ENCODE measurements at places on chromosomes 4 and X.

- no peak for DNase-seq
These were observed 22.4 kb downstream of the STK26 start for GRCh38 chrX:132045456-132045855.

DNA sequence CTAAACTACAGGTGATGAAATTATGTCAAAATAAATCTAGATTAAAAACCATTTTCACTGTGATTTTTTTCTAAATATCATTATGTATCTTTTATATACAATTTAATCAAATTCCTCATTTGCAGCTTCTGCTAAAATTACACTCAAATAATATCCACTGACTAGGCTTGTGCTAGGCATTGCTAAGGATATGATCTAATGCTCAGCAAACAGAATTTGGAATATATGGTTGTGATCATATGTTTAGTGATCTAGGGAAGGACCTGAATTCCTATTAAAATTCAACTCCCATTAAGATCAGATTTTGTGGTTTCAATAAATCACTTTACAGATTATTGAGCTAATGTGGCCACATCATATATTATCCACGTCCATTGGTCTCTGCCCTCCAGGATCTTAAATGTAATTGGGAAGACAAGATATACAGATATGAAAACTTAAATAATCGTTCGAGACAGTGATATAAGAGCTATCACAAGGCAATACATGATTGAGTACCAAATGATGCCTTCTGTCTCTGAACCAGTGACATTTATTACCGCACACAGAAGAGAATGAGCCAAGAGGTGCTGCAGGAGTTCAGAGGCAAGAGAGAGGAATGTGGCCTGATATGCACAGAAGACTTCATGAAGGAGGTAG lies 206.0 kb upstream of the RPS6KA3 start:
- DNase-seq: no peak

DNA sequence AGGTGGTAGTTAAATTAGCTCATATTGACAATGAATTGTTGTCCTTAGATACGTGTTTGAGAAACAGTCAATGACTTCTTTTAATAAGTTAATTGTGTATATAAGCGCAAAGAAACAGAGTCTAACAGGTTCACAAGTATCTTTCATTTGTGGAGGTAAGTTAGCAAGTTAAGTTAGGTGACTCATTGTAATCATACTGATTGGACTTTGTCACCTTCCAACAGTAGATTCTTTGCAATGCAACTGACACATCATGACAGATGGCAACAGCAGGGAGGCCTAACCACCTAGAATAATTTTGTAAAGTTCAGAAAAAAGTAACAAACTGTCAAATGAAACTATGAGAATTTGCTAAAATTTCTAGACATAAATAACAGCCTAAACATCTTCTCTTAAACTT lies 207.6 kb upstream of the PITX2 start:
- no peak for DNase-seq

DNA sequence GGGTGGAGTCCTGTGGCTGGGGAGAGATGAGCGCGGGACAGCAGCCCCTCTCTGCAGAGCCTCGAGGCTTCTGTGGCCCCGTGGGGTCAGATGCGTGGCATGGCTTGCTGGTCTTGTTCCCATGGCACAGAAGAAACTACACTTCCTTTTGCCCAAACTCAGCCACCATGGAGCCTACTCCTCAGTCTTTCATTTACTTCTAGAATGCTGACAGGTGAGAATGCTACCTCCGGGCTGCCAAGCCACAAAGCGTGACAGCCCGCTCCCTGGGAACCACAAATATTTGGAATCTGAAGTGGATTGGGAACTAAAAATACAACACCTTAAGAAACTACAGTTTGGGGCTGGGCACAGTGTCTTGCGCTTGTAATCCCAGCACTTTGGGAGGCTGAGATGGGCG lies 98.0 kb downstream of the TRAPPC11 start:
- DNase-seq: no peak

DNA sequence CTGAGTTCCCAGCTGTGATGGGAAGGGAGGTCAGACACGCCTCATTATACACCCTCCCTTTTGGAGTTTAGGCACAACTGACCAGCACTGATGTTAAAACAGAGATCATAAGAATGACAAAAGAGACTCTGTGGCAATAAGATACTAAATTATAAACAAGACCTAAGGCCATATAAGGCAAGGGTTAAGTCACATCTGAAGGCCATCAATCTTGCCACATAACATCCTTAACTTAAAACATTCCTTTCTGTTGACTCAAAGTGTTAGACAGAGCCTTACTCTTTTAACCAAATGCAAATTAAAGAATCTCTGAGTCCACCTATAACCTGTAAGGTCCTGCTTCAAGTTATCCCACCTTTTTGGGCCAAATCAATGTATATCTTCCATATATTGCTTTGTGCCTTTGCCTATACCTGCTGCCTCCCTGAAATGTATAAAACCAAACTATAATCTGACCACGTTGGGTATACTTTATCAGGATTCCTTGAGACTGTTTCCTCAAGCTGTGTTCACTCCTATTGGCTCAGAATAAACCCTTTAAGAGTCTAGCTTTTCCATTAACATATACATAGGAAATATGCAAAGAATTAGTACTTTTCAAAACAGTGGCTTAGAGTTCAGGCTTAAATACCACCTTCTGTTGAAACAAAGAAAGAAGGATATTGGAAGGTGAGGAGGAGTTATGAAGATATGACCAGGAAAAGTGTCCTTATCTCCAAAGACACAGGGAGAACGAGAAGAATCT lies 214.4 kb upstream of the PPP1R2C start:
- no peak for DNase-seq

DNA sequence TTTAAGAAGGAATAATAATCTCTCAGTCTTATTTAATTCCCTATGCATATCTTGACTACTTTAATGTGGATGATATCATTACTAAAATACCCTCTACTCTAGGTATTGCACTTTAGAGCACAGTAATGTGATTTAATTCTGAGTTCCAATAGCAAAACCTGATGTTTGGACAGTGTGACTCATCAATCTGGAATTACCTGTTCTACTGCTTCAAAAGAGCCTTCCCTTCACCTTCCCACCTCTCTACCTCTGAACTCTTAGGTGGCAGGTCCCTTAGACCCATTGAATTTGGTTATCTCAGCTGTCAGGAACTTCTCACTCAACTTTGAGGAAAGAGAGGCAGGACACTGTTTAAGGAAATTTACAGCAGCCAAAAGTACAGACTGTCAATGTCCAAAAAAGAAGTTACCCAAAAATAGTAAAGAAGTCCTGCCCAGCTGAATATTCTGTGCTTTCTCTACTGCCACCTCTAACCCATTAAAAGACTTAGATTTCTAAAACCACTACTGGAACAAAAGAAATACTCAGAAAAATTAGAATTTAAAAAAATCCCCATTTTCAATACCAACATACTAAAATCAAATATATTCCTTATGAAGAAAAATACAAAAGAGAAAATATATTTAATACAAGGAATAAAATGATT lies 123.1 kb upstream of the GPM6A start:
- DNase-seq: no peak

- DNase-seq: peak; percentile 69
These were observed 109.6 kb downstream of the TNIP2 start for GRCh38 chr4:2646396-2647149.

- no peak for DNase-seq
These were observed 177.2 kb downstream of the AMELX start for GRCh38 chrX:11470250-11470974.

- no peak for DNase-seq
These were observed 5.0 kb downstream of the OPRPN start for GRCh38 chr4:70402762-70403161.

DNA sequence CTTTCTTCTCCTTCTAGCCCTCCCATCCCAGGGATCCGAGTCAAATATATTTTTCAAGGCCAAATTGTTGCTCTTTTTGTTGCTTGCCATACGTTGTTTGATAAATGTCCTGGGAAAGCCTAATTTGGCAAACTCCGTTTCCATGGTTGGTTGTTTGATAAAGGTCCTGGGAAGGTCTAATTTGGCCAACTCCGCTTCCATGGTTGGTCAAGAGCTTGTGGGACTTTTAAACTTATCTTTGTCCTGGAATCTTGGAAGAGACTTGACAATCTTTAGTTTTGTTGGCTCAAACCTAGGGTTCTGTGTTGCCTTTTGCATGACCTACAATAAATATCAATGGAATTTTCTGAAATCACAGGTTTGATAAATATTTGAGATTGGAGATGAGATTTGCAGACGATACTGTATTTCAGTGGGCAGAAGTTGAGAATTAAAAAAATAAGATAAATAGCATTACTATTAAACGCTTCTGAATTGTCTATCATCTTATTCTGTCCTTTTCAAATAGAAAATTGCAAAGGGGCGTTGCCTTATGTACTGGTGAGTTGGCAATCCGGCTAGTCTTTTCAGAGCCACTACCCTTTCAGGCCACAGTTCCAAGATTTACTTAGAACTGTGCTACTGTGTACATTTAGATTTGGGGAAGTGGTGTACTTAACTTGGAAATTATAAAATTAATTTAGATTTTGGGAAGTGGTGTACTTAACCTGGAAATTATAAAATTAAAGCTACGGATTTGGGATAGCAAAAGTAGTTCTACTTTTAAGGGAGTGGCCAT lies 804 bp downstream of the OSTC start:
- peak; percentile 83 for DNase-seq

DNA sequence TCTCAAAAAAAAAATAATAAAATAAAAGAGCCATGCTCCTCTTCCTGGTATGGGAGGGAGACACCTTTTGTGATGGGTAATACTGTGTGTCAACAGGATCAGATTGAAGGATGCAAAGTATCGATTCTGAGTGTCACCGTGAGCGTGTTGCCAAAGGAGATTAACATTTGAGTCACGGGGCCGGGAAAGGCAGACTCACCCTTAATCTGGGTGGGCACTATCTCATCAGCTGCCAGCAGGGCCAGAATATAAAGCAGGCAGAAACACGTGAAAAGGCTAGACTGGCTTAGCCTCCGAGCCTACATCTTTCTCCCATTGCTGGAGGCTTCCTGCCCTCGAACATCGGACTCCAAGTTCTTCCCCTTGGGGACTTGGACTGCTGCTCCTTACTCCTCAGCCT lies 95.4 kb downstream of the SHOX start:
- DNase-seq: no peak

DNA sequence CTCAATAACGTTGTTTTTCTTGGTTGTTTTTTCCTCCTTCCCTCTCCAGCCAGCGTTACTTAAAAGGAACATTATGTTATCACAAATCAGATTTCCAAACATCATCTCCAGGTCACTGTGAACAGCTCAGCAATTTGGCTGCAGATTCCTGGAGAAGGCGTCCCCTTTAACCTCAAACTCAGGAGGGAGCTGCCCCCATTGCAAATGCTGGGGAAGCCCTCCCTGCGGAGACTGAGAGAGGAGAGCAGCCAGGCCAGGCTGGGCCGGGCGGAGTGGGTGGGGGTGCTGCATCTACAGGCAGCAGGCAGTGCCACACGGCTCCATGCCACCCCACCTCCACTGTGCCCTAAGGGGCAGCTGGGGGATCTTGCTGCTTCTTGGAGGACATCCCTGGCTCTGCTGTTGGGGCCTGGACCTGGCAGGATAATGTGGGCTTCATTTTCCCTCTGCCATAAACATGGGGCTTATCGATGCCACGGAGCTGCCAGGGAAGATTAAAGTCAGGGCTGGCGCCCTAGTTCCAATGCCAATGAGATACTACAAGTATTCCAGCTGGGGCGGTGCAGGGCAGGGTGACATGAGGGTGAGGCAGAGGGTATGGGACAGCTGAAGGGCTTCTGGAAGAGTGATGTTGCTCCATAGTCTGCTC lies 148.8 kb downstream of the PJA1 start:
- no peak for DNase-seq

DNA sequence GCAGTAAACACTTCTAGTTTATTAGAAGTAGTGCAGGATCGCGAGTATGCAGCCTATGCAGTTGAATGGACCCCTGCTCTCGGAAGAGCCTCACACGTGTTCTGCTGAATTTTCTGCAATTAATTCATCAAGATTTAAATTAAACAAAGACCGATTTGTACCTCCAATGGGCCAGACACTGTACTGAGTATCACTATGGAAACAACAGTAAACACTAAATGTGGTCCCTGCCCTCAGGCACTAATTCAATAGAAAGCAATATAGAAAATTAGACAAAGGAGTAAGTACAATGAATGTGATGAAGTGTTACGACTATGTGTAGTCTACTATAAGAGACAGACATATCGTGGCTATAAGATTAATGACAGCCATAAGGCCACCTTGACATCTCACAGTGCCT lies 740.3 kb upstream of the FRG1 start:
- DNase-seq: no peak

GRCh38 chrX:101029665-101030064 lies 22.2 kb downstream of the TRMT2B start:
- no peak for DNase-seq

DNA sequence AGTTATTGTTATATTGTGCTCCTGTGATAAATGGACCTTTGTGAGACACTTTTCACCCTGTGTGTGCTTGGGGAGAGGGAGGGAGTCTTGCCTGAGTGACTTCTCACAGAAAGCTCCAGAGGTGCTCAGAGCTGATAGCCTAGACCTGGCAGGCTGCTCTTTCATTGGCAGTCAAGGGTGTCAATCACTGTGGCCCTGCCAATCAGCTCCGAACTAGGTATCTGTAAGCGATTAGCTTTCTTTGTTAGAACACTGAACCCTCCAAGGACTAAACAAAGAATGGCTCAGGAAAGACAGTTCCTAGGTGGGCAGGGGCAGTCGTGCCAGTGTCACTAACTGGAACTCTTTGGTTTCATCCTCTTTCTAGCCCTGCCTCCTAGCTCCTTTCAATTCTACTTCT lies 2.7 kb upstream of the NALF2 start:
- no peak for DNase-seq

GRCh38 chr4:99615170-99615820 lies 40.7 kb downstream of the MTTP start:
- no peak for DNase-seq

DNA sequence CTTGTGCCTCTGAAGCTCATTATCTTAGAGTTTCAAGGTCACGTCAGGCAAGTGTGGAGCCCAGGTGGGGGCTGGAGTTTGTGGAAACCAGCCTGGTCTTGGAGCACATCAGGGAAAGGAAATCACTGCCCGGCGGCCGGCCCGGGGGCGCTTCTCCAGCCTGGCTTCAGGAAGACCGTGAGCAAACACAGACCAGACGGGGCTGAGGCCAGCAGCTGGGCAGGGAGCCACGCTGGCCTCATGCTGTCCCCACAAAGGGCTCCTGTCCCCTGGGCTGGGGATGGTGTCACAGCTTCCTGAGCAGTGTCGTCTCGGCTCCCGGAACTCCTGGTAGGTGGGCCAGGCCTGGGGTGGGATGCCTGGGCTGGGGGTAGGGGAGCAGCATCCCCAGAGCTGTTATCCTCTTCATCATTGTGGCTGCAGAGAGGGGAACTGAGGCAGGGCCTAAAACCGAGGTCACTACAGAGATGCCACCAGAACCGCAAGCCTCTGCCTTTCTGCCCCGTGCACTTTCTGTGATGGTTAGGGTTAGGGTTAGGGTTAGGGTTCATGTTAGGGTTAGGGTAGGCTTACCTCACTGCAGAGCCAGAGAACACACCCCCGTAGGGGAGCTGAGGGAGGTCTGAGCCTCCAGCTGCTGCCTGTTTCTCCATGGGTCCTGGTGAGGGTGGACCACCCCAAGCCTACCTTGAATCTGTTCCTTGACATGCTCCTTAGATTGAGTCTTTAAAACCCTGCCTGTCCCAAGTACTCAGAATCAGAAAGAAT lies 77.5 kb downstream of the HTRA3 start:
- DNase-seq: no peak

- DNase-seq: no peak
These were observed 91.3 kb upstream of the GALNTL6 start for GRCh38 chr4:171721937-171722336.

Data from hematopoietic multipotent progenitor cell treated with erythropoietin and hydrocortisone succinate and interleukin-3 and kit ligand, for 6 days (in vitro differentiated cells).